ENCODE measurements at places on chromosomes 2 and 18.

- DNase-seq, result no peak
Measured at GRCh38 chr2:62406573-62407043, 99.4 kb downstream of the TMEM17 start.

DNA sequence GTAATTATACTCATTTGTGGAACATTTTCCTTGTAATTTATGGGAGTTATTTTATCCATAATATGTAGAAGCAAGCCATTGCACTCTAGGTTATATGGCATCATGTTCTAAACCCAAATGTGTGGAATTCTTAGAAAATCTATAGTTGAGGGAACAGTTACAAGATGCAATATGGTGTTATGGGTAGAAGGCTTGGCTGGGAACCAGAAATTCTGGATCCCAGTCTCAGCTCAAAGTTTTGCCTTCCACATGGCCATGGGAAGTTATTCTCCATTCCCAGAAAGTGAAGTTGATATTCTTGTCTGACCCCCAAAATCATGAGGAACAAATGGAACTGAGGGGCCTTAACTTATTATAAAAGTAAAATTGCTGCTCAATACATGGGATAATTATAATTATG lies 38.0 kb downstream of the KIF5C start:
- DNase-seq, result no peak

- no peak for DNase-seq
Measured at GRCh38 chr2:240507778-240508251, 50.0 kb downstream of the ANKMY1 start.

DNA sequence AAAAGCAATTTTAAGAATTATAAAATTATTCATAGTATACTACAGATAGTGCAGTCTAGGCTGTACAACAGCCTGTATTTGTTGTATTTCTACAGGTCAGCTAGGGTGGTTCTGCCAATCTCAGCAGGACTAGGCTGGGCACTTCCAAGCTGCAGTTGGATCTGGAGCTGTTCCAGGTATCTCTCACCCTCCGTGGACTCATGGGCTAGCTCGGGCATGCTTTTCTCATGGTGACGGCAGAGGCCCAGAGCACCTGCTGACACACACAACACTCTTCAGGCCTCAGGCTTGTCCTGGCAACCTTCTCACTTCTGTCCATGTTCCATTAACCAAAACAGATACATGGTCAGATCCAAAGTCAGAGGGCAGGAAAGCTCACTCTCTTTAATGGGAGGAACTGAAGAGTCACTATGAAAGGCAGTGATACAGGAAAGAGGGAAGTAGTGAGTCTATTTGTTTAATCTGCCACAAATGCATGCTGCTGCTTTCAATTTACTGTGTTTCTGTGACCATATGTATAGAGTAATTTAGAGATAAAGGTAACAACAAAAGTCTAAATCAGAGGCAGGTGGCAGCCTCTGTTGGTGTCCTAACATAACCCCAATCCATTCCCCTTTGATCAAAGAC lies 462.4 kb upstream of the ACVR2A start:
- DNase-seq, result no peak

DNA sequence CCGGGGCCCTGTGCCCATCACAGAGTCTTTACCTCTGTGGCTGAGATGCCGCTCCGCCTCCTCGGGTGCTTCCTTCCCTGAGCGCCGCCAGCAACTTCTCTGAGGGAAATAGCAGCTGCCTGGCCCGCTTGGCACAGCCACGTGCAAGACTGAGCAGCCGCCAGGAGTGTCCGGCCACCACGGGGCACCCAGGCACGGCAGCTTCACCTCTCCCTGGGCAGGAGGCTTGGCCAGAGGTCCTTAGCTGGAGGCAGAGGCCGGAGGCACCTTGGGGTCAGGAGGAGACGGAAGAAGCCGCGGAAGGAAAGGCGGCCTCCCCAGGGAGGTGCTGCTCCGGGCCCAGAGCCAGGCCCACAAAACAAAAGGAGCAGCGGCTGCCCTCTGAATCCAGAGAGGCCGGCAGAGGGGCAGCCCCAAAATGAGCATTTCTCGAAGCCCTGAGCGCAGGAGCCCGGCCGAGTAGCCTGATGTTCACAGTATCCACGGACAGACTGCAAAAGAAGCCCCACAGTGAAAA lies 6.0 kb upstream of the LIMS2 start:
- DNase-seq, result no peak

All from HFFc6 (cell line).